ENCODE measurements at places on chromosomes 13 and 19.

DNA sequence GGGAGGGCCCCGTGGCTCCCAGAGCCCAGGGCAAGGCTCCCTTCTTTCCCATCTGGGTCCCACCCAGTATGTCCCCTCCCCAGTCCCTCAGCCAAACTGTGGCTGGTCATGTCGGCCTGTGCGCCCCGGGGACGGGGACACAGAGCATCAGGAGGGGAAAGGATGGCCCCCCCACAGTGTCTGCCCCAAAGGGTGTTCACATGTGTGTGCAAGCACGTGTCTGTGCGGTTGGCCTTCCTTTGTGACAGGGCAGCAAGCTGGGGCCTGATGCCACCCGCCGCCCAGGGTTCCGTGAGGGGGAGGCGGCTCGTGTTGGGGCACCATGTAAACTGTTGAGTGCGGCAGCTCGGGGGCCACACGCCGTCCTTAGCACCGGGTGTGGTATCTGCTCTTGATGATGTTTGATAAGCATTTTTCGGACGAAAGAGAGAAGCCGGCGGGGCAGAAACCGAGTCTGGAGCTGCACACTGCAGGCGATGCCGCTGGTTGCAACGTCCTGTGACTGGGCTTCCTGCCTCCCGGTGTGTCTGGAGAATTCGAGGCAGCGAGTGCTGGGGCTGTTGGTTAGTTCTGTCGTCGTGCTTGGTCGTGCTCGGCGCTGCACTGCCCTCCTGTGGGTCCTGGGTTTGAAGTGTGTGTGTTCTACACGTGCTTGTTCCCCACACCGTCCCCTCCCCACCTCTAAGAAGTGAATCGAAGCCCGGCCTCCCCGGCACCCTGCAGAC is 18.4 kb downstream of the GNA11 start:
- DNase-seq: no peak

- no peak for DNase-seq
Observed at GRCh38 chr13:27765650-27766049, 26.6 kb upstream of the GSX1 start.

DNA sequence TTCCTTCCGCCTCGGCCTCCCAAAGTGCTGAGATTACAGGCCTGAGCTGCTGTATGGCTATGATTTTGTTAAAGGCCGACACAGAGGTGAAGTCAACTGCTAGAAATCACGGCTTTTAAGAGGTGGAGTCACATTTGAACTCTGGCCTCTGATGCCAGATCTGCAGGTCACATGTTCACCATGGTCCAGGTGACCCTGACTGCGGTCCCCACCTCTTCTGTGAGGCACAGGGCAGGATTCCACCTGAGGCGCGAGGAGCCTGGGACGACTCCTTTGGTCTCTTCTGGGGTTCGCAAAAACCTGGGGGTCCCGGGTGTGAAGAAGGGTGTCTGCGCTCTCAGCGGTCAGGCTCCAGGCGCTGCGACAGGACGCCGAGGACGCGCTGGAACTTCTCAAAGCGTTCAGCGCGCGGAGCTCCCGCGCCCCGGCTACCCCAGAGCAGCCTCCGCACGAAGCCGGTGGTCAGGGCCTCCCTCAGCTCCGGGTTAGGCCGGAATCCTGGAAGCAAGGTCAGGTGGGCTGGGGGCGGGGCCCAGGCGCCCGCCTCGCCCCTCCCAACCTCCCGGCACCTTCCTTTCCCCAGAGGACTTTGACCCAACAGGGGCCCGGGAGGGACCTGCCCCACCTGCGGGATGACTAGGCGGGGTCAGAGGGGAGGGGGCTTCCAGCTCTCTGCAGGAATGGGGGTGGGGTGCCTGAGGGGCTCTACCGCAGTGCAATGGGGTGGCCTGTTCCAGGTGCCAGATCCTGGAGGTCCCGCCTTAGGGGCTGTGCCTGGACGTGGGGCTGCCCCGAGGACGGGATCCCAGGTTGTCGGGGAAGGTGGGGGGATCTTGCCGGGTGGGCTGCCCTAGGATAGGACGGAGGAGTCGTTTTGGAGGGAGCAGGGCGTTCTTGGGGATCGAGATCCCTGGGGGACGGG is 13.0 kb downstream of the TRIP10 start:
- no peak for DNase-seq

GRCh38 chr13:97413694-97414093 is 20.3 kb upstream of the RAP2A start:
- DNase-seq: no peak

Data from esophagus squamous epithelium (tissue), 5 donors.